ENCODE measurements at places on chromosomes 4 and X. TPM values are rescaled to one million over a fixed set of nuclear protein-coding genes. Genes with fewer than 3 reads are reported as not detected.

DNA sequence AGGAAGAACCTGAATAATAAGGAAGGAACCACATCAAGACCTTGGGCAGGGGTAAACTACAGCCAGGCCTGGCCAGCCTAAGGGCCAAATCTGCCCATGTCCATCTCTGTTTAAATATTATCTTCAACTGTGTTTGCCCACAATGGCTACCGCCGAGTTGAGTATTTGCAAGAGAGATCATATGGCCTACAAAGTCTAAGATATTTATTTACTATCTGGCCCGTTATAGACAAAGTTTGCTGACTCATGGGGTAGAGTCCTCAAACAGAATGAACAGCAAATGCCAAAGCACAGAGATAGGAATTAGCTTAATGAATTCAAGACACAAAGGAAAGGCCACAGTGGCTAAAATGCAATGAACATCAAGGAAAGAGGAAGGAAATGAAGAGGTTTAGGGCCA, 44.8 kb downstream of the RPS6KA3 start:
- no peak overlapping the region for H3K4me3 ChIP-seq
- no peak for DNase-seq
- H3K27ac ChIP-seq, result no peak overlapping the region
- H3K4me1 ChIP-seq, result peaks cover 4% of the 10 kb centered on the region

DNA sequence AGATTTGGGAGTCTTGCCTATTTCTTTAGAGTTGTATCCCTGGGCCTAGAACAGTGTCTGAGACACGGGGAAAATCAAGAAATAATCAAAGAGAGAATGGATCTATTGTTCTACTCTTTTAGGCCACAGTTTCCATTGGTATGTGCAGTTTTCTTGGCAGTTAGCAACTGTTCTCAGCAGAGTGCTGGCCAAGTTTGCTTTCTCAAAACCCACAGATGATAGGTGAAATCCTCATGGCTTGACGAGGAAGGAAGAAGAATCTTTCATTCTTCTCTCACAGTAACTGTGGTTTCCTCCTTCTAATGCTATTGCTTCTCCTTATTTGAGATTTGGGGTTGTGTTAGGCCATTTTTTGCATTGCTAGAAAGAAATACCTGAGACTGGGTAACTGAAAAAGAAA, 42.2 kb downstream of the AGA start:
- H3K4me1 ChIP-seq, result no peaks in the 10 kb centered on the region
- no peaks in the 10 kb centered on the region for H3K36me3 ChIP-seq
- no peak for DNase-seq
- no peak overlapping the region for H3K27ac ChIP-seq

DNA sequence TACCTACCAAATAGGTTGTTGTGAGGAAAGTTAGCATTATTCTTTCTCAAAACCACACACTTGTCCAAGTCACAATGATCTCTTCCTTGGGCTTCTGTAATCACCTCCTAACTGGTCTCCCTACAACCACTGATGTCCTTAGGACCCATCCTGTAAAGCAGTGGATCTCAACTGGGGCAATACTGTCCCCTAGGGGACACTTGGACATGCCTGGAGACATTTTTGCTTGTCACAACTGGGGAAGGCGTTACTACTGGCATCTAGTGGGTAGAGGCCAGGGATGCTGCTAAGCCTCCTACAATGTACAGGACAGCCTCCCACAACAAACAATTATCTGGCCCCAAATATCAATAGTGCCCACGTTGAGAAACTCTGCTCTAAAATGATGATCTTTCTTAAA, 118.7 kb upstream of the AP1S2 start:
- DNase-seq, result no peak
- H3K27me3 ChIP-seq, result no peaks in the 10 kb centered on the region
- no peak overlapping the region for H3K4me3 ChIP-seq
- no peaks in the 10 kb centered on the region for H3K36me3 ChIP-seq
- no peaks in the 10 kb centered on the region for H3K4me1 ChIP-seq
- H3K27ac ChIP-seq, result no peak overlapping the region

GRCh38 chr4:141390571-141390970, 169.9 kb downstream of the ZNF330 start:
- H3K27ac ChIP-seq, result no peak overlapping the region
- H3K36me3 ChIP-seq, result no peaks in the 10 kb centered on the region
- no peak overlapping the region for H3K4me3 ChIP-seq
- peaks cover 3% of the 10 kb centered on the region for H3K27me3 ChIP-seq
- DNase-seq, result no peak

- H3K36me3 ChIP-seq, result peaks cover 18% of the 10 kb centered on the region
- no peaks in the 10 kb centered on the region for H3K27me3 ChIP-seq
- peak within 1 kb of the TSS; percentile 87 for H3K4me3 ChIP-seq
- H3K27ac ChIP-seq, result peak within 1 kb of the TSS; percentile 99
- H3K4me1 ChIP-seq, result peaks cover 43% of the 10 kb centered on the region
Observed at GRCh38 chr4:185396724-185397385, at the start of gene ANKRD37. TSS of gene ANKRD37 (plus strand) at chr4:185396841. CDS start at chr4:185396924, 83 bp downstream.

DNA sequence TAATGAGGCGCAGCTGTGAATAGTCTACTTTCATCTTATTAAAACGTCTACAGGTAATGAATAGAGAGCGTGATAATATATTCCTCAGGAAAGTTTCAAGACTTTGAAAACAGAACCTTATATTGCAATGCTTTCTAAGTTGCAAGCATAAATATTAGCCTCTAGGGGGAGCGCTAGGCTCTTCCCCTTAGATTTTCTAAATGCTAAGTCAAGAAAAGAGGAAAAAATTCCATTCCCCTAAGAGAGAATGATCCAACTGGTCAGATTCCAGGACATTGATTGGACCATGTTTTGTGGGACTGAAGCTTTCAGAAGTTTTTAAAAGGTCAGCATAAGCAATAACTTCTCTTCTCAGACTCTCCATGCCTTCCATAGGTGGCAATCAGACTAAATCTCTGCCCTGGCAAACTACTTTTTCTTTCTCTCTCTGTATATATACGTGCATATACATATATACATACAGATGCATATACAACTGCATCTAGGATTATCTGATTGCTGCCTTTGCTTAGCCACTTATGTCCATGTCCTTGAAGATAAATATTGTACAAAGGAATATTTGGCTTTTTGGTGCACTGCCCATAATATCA, 492.9 kb downstream of the INPP4B start:
- H3K27ac ChIP-seq, result no peak overlapping the region
- H3K27me3 ChIP-seq, result no peaks in the 10 kb centered on the region
- DNase-seq, result no peak
- no peak overlapping the region for H3K4me3 ChIP-seq
- peaks cover 23% of the 10 kb centered on the region for H3K4me1 ChIP-seq
- H3K36me3 ChIP-seq, result no peaks in the 10 kb centered on the region

DNA sequence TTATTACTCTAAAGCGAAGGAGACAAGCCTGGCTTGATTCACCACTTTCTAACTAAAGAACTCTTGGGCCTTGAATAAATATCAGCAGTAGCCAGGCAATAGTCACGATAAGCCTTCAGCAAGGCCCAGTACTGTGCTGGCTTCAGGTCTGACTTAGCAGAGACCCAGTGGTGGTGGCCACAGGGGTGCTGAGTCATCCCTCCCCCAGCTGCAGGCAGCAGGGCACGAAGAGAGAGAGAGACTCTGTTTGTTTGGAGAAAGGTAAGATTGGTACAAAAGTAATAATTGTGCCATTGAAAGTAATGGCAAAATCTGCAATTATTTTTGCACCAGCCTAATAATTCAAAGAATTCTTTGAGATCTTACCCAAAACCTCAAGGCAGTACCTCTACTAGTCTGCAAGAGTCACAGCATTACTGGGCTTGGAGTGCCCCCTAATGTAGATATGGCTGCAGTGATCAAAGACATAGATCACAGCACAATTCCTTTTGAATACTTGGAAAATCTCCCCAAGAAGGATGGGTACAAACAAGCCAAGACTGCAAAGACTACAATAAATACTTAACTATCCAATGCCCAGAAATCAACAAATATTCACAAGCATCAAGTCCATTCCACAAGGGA, 159.5 kb upstream of the USP38 start:
- H3K4me3 ChIP-seq, result no peak overlapping the region
- H3K27ac ChIP-seq, result no peak overlapping the region
- no peaks in the 10 kb centered on the region for H3K27me3 ChIP-seq
- no peaks in the 10 kb centered on the region for H3K36me3 ChIP-seq
- no peaks in the 10 kb centered on the region for H3K4me1 ChIP-seq

GRCh38 chr4:10951306-10951705, 266.7 kb upstream of the CLNK start:
- no peaks in the 10 kb centered on the region for H3K36me3 ChIP-seq
- no peaks in the 10 kb centered on the region for H3K4me1 ChIP-seq
- no peak overlapping the region for H3K27ac ChIP-seq

The SMIM10 gene
- total RNA-seq, result 3.6 TPM

The PAGE4 gene
- total RNA-seq, result not detected

The KLKB1 gene
- total RNA-seq, result not detected

The ABCB7 gene
- total RNA-seq, result 78.4 TPM

Measured in suprapubic skin (tissue), 4 donors.